Activated naive CD4-positive, alpha-beta T cell treated with anti-CD3 and anti-CD28 coated beads, Interleukin-2, amount 50 U/mL, for 16 hours (primary cell): ENCODE measurements at places on chromosomes 4 and X.

DNA sequence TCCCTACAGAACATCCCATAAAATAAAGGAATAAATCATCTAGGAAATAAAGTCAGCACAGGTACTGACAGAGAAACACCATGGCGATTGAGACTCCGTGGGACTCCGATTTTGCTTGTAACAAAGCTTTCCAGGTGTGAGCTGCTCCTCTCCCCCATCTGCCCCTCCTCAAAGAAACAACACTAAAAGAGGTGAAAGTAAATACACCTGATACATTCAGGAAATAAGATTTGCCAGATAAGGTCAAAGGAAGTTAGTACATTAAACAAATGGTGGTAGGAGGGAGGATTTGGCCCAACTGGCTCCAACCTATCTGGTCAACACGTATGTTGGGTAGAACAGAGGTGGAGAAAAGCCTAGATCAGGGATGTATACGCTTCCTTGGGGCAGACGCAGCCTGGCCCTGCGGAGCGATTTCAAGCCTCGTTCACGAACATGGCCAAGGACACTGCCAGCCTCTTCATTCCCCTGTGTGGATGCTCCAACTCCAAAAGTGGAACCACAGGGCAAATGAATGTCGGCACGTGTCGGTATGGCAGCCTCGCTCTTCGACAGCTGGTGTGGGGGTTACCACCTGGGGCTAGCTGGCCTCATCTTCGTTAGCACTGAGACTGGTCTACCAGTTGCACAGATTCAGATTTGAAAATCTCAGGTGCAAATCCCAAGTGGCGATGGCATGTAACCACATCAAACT lies 162.5 kb downstream of the AFAP1 start:
- DNase-seq: no peak

GRCh38 chr4:1576961-1577821 lies 106.9 kb downstream of the FAM53A start:
- no peak for DNase-seq

DNA sequence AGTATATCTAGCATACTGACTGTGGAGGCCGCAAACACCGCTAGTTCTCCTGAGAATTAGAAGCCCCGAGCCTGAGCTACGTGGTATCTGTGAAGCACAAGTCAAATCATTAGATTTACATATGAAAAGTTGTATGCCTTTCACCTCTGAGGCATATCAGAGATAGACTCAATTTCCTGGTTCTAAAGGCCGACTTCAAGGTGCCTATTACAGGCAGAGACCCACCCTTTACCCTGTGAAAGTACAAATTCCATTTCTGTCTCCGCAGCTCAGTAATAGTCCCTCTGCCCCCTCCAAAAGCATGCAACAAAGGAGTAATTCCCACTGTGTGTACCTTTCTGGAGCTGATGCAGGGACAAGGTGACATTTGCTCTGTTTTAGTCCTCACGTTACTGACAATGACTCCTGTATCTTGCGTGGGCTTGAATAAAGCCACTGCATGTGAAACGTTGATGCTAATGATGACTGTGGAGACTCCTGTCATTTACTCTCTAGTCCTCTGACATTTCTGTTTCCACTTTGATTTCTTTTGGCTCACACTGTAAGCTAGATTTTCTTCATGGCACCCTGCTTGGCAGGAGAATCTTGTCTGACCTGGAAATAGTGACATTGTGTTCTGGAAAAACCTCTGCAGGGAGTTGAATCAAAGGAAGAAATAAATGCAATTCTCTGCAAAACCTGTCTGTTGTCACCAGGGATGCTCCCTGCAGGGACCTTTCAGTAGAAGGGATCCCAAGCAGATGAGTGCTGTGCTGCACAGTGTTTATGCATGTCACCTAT lies 273.2 kb upstream of the EMCN start:
- no peak for DNase-seq

DNA sequence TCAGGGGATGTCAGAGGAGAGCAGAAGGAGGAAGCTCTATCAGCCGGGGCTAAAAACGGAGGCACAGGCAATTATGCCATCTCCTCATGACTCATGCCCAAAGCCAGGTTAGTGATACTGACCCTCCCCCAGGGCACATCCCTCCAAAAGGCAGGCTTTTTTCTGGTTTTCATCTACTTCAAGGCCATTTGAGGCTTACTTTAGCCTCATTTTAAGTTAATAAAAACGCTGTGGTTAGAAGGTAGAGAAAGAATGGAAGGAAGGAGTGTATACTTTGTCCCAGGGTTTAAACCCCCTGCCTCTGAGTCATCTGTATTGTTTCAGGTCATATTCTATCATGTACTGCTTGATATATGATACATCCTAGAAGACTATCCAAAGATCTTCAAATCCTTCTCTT lies 89.7 kb upstream of the NDP start:
- DNase-seq: no peak

GRCh38 chr4:22493523-22493922 lies 22.3 kb downstream of the ADGRA3 start:
- DNase-seq: no peak

DNA sequence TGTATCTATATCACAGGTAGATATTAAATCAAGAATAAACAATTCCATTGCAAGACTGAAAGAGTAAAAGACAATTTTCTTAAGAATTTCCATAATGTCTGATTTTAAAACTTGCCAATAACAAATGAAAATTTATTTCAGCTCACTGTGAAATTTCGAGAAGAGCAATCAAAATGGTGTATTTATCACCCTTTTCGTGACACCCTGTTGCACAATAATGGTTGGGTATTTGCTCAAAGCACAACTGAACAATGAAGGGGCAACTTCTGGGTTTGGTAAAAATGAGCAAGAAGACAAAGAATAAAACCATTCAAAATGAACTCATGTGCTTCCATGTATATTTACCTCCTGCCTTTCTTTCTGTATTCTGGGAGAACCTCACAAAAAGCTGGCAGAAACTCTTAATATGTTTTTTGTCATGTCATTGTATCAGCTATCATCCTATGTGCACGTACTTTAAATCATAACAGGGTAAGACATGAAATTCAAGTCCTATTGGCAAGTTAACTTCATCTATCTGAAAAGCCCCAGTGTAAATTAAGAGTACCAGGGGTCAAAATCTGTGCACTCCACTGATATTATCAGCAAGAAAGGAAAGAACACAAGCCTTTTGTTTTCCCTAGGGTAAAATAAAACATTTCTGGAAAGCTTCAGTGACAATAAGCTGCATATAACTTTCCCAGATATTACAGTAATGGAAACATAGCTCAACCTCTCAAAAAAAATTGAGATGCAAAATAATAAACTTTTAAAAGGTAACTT lies 126.9 kb upstream of the CBR4 start:
- DNase-seq: no peak
